Cortex of kidney (tissue), 1 donor: ENCODE measurements at places on chromosomes 16 and 17.

GRCh38 chr17:50240851-50241250 lies 33.4 kb upstream of the TMEM92 start:
- DNase-seq = no peak

DNA sequence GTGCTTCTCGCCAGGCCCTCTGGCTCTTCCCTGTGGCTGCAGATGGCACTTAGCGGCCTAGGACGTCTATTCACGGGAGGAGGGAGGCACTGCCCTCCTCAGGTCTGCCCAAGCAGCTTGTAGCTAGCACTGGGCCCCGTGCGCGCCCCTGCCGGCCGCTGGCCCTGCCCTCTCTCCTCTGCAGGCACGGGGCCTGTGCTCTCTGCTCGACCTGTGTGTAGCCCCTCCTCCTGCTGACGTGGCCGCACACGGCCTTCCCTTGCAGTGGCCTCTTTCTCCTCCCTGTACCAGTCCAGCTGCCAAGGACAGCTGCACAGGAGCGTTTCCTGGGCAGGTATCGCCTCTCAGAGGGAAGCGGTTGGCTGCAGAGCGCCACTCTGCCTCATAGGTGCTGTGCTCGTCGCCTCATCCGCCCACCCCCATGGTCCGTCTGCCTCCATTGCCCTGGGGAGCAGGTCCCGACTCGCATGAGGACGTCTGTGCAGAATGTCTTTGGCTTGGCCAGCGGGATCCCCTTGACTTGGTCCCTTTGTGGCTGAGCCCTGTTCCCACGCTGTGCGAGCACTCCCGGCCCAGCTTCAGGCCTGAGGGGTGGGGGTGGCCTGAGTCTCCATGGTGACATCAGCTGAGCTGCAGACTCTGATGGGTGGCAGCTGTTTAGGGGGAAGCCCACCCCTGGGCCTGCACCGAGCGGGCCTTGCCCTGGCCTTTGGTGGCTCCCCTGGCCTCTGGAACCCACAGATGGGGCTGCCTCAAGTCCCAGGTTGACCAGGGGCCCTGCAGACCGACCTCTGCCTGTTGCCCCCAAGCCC lies 34.6 kb downstream of the TSC2 start:
- DNase-seq = no peak

GRCh38 chr16:74580833-74581232 lies 26.1 kb downstream of the GLG1 start:
- no peak for DNase-seq

- DNase-seq = no peak
Measured at GRCh38 chr16:86857807-86858206, 279.5 kb downstream of the FOXL1 start.

- no peak for DNase-seq
Measured at GRCh38 chr16:48438414-48438813, 53.2 kb upstream of the SIAH1 start.

DNA sequence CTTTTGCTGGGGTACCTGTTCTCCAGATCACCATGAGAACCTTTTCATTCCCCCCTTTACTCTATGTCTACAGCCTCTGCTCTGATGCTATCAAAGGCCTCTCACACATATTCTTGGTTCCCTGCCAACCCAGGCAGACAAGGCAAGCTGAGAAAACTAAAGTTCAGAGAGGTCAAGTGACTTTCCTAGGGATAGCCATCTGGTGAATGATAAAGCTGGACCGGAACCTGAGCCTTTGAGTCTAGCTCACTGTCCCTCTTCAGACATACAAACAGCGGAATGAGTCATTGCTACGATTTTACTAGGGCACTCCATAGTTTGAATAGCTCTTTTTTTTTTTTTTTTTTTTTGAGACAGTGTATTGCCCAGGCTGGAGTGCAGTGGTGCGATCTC lies 73.3 kb downstream of the XYLT1 start:
- DNase-seq = no peak

GRCh38 chr17:47834756-47835155 lies 3.3 kb downstream of the LRRC46 start:
- no peak for DNase-seq

DNA sequence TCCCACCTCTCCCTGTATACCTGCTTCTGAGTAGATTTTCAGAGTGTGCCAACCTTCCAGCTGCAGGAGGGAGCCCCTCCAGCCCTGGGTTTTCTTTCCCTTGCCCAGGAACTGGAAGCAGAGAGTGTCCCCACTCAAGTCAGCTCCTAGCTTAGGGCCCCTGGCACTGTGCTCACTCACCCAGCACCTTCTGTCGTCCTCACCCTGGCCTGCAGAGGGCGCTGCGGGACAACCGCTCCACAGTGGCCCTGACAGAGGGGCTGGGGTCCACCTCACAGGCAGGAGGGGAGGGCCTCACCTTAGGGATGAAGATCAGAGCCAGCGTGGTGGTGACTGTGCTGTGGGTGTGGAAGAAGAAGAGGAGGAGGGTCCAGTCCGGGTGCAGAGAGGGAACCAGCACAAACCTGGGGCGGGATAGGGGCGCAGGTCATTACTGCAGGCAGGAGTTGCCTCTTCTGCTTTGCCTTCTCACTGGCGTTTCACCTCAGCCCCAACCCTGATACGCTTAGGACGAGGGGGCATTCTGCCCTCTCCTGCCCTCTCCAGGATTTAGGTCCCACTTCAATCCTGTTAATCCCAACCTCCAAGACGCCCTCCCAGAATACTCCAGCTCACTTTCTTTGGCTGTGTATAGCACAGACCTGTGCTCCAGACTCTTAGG lies 10.0 kb downstream of the GPR179 start:
- DNase-seq = no peak

DNA sequence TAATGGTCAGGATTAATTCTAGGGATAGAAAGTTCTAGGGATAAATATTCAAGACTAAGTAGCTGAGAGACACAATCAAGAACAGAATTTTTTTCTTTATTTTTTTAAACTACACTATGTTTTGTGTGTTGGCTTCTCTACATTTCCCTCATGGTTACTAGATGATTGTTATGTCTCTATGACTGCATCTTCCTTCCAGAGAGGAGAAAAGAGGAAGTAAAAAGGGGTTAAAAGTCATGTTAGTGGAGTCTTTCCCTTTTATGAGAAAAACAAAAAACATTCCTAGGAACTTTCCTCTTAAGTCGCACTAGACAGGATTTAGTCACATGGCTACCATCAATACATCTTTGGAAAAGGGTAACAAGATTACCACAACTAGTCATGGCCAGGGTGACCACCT lies 375.0 kb downstream of the KCNJ2 start:
- no peak for DNase-seq

- no peak for DNase-seq
Measured at GRCh38 chr17:50157891-50158290, 7.4 kb upstream of the PPP1R9B start.

- no peak for DNase-seq
Measured at GRCh38 chr16:212999-213398, 16.2 kb downstream of the LUC7L start.

GRCh38 chr16:58020628-58021521 lies 4.7 kb upstream of the MMP15 start:
- no peak for DNase-seq

GRCh38 chr16:89549007-89549700 lies 11.3 kb upstream of the RPL13 start:
- no peak for DNase-seq

- no peak for DNase-seq
Measured at GRCh38 chr16:11685844-11686618, 17.8 kb downstream of the SNN start.

DNA sequence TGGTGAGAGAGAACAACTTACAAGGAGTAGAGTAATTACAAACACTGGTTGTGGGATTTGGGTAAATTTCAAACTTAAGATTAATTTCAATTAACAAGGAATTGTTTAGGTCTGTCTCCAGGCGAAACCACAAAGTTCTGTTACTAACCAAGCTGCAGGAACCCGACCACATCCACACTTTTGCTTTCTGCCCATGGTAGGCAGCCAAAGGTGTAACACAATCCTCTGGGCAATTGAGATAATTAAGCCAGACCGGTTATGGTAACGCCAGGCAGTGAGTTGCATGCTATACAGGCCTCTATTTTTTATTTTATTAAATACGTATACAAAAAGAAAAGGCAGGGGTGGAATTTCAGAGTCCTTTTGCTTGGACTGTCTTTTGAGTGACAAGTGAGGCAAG lies 12.0 kb downstream of the KCNJ2 start:
- no peak for DNase-seq
